ENCODE measurements at places on chromosomes 16 and 17.

DNA sequence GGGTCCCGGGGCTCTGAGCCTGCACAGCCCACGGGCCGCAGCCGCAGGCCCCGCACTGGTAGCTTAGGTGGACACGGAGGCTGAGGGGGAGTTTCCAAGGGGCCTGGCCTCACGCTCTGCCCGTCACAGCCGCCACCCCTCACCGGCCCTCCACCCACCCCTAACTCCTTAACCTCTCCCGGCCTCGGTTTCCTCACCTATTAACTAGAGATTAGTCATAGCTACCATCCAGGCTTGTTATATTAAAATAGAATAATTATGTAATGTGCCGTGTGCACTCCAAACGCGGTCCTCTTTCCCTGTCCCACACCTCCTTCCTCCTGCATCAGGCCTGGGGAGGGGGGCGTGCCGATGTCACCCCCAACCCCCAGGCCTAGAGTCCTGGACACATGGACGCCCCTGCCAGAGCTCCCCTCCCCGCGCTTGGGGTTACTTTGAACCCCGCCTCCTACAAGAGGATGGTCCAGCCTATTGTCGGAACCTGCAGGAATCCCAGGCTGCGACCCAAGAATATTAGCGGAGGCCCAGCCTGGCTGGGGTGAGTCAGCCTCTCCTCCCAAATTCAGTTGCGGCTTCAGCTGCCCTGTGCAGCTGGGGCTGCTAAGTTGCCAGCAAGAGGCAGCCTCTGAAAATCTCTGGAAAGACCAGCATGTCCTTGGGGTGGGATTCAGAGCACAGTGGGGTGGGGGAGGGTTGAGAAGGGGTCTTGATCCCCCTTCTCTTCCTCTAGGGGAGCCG is 17.3 kb downstream of the SOCS3 start:
- DNase-seq, result no peak

DNA sequence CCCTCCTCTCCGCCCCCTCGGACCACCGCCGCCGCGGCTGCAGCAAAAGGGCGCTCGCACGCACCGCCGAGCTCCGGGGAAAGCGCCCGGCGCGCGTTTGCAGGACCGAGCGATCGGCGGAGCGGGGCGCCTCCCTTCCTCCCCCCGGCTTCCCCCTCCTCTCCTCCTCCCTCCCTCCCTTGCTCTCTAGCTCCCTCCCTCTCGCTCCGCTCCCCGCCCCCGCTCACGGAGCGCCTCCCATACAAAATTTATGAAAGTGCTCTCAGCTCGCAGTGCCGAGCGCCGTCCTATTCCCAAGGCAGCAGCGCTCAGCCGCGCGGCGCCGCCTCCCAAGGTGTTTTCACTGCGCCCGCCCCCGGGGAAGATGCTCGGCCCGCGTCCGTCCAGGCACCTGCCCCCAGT is at the start of gene RTN4RL1:
TSS of gene RTN4RL1 (minus strand) at position 115 of the 402 bp plus-strand sequence. CDS start 469 bp downstream, outside the sequence.
- no peak for DNase-seq

DNA sequence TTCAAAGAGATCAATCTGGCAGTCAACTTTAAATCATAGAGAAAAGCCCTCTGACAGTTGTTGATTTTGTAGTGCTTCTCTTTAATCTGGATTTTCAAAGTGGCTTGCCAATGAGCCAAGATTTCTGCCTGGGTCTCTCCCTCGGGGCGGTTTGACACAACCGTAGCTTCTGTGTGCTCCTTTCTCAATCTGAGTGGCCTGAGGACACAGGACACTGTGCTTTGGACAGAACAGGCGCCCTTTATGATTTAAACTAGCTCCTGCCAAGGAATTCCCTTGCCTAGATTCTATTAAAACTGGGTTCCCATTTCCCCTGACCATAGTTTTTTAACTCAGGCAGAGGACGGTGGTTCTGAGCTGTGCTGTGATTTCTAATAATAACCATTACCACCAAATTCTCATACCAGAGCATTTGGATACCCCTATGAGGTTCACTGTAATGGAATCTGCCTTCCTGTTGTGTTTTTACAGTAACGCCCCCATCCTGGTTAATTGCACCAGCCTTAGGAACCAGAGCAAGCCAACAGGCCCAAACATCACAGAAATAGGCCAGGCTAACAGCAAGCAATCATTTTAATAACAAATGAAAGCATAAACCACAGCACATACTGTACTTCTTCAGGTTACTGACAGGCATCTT is 4.0 kb downstream of the ZFHX3 start:
- DNase-seq, result no peak

DNA sequence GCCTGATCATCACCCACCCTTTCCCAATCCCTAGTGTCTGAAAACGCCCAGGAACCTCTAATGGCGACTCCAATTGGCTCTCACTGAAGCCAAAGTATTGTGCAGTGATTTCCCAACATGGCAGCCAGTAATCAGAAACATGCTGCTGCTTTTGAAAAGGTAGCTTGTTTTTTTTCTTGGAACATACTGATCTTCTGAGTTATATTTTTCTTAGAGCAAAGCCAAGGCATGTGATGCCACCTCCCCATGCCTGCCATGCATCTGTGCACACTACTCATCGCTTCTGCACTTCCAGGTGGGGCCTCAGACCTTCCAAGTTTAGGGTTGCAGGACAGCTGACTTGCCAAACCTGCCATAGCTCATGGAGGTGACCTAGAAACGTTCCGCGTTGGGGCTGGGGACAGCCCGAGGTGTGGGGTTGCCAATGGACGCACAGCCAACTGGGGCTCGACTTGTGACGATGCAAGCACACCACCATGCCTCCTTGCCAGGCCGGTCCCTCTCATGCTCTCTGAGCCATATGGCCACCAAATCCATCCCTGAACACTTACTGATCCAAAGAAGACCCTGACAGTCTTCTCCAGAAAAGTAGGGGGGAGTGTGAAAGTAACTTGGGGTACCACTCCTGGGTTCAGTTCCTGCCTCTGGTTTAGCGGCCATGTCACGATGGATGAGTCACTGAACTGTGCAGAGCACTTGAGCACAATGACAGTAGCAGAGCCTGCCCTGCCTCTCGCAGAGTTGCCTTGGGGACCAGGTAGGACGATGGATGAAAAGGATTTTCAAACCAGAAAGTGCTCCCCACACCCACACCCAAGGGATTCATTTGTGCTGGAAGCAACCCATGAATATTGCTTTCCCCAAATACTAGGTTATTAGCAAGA is 155.7 kb downstream of the CCDC182 start:
- no peak for DNase-seq

- no peak for DNase-seq
Measured at GRCh38 chr17:59357219-59357697, 25.8 kb downstream of the YPEL2 start.

DNA sequence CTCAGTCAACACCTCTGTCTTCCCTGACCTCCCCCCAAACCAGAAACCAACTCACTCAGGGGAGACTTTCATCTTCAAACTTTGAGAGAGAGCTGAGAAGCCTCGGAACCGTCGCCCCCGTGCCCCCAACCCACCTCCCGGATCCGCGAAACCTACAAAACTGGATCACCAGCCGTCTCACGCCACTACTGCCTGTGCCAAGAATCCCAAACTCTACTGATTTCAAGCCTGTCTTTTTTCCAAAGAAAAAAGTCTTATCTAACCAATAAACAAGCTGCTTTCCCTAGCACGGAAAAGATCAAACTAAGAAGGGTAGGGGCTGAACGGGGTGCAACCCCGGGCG is 2.0 kb downstream of the AXIN2 start:
- no peak for DNase-seq

DNA sequence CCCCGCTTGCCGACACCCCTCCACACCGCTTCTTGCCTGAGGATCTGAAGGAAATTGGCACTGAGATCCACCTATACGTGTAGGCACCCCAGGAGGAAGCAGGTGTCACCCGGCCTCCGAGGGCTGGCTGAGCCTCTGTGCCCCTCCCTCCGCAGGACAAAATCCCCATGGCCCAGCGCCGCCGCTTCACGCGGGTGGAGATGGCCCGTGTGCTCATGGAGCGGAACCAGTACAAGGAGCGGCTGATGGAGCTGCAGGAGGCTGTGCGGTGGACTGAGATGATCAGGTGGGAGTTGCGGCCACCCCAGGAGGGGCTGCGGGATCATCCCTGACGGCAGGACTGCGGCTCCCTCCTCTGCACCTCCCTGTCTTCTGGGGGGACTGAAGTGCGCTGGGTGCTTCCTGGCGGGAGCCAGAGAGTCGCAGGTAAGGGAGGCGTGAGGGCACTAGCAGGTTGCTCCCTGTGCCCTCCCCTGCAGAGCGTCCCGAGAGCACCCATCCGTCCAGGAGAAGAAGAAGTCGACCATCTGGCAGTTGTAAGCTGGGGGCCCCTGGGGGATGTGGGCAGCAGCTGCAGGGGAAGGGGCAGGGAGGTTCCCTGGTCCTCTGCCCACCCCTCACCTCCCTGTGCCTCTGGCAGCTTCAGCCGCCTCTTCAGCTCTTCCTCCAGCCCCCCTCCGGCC is 9.0 kb downstream of the NME3 start:
- no peak for DNase-seq

GRCh38 chr17:48030531-48030930 is 7.1 kb downstream of the COPZ2 start:
- no peak for DNase-seq

- no peak for DNase-seq
Measured at GRCh38 chr17:20721171-20721570, 141.6 kb downstream of the CDRT15L2 start.

DNA sequence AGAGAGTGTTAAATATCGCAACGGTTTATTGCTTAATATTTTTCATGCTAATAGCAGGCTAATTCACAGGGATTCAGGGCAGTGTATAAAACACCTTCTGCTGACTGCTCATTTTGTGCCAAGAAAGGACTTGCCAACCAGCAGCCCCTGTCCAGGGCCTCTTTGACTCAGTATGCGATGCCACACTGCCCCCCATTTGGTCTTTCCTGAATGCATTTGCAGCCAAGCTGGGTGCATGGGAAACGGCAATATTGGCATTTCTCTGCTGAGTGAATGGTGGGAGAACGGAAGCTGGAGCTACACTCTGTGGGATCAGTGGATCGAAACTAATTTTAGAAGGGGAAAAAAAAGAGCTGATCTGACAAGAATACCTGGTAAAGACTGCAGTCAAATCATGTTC is 152.9 kb upstream of the C16orf82 start:
- DNase-seq, result no peak

- DNase-seq, result no peak
Measured at GRCh38 chr16:70760221-70760620, 40.7 kb downstream of the VAC14 start.

GRCh38 chr16:4460936-4461249 is 13.5 kb downstream of the NMRAL1 start:
- no peak for DNase-seq

GRCh38 chr17:50613007-50613992 is 21.4 kb upstream of the ABCC3 start:
- DNase-seq, result no peak

DNA sequence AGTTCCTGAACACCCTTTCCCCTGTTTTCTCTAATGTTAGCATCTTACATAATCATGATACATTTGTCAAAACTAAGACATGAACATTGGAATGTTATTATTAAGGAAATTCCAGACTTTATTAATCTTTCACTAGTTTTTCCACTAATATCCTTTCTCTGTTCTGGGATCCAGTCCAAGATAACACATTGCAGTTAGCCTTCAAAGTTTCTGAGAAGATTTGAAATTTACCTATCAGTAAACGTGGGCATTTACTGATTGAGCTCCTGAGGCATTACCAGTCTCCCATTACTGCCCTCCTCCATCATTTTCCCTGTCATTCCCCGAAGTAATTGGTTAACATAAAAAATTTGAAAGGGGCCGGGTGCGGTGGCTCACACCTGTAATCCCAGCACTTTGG is 5.7 kb upstream of the CD300LG start:
- DNase-seq, result no peak

- no peak for DNase-seq
Measured at GRCh38 chr17:17725011-17725751, 43.9 kb downstream of the RAI1 start.

- DNase-seq, result no peak
Measured at GRCh38 chr17:42181851-42182207, 887 bp upstream of the KCNH4 start.

DNA sequence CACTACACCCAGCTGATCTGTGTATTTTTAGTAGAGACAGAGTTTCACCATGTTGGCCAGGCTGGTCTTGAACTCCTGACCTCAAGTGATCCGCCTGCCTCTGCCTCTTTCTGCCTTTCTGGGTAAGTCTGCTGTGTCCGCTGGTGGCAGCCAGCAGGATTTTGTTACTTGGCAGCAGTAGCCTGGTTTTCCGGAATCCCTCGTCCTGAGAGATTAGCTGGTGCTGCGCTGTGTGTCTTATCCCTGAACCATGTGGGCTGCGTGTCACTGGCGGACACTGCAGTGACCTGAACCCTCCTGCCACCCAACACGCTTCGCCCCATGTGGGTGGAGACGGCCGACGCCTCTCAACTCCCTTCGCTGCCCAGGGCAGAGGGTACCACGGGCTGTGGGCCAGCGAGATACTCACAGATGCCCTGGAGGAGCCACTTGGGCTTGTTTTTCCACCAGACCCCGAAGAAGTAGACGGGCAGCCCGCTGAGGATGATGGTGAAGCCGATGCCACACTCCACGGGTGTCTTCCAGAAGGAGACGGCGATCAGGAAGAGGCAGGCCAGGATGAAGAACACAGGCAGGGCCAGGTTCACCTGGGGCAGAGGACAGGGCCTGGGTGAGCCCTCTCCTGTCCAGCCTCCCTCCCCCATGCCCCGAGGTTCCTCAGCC is 35.2 kb downstream of the SLC7A5 start:
- no peak for DNase-seq

DNA sequence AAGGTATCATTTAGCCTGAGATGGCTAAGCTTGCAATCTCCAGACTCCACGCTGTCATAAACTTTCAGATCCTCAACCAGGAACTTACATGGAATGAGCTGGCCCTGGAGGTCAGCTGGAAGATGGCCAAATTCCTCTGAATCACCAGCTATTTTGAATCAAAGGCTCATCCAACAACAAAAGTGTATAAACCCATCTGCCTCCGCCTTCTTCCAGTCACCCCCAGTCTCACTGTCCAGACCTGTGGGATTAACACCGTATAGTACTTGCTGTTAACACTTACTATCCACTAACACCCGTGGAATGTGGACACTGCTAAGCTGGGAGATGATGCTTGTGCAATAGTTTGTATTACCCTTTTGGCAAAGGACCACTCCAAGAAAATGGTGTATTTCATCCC is 1.9 kb upstream of the LCMT1 start:
- DNase-seq, result no peak

GRCh38 chr17:40621578-40621977 is 26.0 kb downstream of the SMARCE1 start:
- no peak for DNase-seq

- DNase-seq, result no peak
Measured at GRCh38 chr17:42155614-42156045, 841 bp upstream of the RAB5C start.

DNA sequence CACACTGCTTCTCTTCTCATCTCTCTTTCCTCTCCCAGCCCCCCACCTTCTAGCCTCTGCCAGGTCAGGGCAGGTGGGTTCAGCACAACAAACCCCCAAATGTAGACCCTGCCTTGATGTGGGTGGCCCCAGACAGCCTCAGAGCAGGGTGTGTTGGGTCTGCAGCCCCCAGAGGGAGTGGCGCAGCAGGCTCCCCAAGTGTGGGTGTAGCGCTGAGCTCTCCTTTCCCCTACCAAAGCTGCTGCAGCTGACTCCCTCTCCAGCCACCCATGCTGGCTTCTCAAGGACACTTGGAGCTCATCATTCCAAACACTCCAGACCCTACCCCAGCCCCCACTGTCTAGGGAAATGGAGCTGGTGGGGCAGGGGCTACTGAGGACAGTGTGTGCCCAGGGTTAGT is 27.3 kb downstream of the NLRC3 start:
- DNase-seq, result no peak

GRCh38 chr17:67602974-67603373 is 114.8 kb upstream of the NOL11 start:
- no peak for DNase-seq

- no peak for DNase-seq
Measured at GRCh38 chr16:59733321-59733720, 999.2 kb upstream of the GOT2 start.

GRCh38 chr16:546909-547770 is 13.1 kb upstream of the PRR35 start:
- DNase-seq, result no peak

All from stimulated activated CD8-positive, alpha-beta memory T cell treated with anti-CD3 and anti-CD28 coated beads, Interleukin-15, amount 100 ng/mL, for 24 hours (primary cell).